Stimulated activated CD4-positive, alpha-beta T cell treated with anti-CD3 and anti-CD28 coated beads, TNF-alpha, amount 100 ng/mL, for 1 hour (primary cell): ENCODE measurements at places on chromosomes 12 and 14.

DNA sequence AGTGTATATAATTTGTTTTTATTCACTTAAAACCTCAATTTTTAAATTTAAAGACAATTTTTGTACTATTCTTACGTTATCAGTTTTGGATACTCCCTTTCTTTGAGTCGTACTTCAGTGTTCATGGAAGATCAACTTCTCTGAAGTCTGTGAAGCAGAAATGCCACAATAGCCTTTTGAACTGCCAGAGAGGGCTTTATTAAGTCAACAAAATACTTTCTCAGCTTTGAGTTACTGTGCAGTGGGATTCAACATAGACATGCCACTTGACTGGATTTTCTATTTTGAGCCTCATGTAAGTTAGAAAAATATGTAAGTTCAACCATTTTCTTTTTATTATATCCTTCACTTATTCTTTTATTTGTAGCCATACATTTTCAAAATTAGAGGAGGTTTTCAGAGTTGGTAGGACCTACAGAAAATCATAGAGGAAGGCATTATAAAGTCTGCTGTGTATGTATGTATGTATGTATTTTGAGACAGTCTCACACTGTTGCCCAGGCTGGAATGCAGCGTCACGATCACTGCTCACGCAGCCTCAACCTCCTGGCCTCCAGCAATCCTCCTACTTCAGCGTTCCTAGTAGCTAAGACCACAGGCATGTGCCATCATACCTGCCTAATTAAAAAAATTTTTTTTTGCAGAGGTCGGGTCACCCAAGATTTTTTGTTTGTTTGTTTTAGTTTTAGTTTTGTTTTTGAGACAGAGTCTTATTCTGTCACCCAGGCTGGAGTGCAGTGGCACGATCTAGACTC, 31.3 kb upstream of the BCAT1 start:
- no peak for DNase-seq

- DNase-seq = no peak
These were observed 35.9 kb downstream of the TESC start for GRCh38 chr12:117063162-117063911.

DNA sequence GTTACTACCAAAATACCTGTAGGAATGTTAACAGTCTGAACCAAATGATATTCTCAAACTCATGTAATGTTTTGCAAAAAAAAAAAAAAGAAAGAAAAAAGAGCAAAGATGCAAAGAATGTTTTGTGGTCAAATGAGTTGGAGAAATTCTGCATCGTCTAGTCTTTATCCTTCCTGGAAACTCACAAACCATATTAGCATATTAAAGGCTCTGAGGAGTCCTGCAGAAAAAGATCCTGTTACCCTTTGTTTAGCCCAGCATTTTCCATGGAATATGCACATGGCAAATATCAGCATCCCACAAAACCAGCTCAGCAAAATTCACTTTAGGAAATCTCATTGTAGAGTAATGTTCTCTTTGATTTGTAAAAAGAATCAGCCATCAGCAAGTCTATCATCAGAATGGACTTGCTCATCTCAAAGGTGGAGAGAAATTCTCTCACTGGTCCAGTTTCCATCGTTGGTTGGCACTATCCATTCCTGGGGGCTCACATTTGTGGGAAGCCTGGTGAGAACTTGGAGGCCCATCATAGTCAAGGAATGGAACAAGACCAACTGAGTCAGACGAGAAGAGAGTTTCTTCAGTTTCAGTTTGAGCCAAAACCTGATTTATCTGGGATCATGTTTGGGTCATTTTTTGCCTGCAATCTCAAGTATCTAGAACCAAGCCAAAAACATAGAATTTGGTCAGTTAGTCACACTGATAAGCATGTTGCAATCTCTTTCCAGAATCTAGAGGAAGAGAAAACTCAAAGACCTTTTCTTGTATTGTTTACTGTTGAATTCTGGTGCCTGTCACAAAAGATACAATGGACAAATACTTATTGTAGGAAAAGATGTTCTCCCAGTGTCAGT, 129.8 kb downstream of the TBX5 start:
- DNase-seq = no peak

DNA sequence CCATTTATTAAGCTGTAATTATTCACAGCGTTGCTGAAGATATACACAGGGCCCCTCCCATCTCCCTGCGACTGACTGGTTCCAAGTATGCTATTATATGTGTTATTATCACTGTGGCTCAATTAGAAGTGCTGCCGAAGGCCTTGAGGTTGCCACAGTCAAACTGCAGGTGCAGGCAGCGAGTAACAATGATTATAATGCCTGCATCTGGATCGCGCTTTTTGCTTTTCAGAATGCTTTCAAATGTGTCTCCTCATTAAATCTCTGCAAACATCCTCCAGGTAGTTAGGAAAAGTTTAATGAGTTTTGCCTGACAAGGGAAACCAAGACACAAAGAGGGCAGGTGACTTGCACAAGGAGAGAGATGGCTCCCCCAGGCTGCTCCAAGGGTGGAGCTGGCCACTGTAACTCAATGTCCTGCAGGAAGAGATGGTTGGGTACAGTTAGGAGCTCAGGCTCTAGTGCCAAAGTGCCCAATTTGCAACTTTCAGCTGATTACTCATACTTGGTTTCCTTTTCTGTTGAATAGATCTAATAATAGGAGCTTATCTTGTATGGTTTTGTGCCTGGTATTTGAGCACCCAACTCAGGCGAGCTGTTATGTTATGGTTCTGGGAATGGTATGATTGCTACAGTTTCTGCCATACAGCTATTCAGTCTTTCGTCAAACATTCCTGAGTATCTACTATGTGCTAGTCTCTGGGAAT, 1.7 kb upstream of the SYNE3 start:
- no peak for DNase-seq

DNA sequence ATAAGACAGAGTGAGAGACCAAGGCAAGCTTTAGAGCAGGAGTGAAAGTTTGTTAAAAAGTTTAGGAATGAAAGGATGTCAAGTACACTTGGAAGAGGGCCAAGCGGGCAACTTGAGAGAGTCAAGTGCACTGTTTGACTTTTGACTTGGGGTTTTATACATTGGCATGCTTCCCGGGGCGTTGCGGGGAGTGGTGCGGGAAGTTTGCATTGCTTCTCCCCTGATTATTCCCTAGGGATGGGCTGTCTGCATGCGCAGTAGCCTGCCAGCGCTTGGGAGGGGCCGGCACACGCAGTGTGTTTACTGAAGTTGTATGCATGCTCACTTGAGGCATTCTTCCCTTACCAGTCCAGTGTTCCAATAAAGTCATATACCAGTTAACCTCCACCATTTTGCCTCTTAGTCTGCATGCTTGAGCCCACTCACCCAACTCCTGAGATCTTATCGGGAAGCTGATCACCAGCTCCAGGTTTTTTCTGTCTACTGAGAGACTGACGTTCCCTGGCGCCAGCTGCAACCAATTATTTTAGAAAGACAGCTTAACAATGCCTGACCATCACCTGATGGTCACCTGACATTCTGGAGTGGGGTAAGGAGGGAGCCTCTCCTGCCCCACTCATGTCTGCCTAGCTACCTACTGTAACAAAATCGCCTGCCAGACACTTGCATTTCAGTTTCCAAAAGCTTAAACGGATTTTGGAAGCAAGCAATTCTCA, 53.2 kb downstream of the DACT1 start:
- no peak for DNase-seq

DNA sequence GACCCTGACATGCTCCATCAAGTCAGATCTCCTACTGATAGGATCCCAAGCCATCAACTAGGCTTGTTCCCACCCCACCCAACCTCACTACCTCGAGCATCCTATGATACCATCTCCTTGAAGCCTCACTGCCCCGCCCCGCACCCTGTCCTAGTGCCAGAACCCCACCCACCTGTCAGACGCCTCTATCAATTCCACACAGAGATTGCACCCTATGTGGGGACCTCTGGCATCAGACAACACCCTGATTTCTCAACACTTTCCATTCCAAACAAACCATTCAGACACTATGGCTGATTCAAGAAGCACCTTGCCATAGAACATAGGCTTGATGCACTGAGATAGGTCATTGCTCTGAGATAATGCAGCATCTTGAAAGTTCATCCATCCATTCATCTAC, 3.1 kb upstream of the GLTP start:
- DNase-seq = no peak

DNA sequence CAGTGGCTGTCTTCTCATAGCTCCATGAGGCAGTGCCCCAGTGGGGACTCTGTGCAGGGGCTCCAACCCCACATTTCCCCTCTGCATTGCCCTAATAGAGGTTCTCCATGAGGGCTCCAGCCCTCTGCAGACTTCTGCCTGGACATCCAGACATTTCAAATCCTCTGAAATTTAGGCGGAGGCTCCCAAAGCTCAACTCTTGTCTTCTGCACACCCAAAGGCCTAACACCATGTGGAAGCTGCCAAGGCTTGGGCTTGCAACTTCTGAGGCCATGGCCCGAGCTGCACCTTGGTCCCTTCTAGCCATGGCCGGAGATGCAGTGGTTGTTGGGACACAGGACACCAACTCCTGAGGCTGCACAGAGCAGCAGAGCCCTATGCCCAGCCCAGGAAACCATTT, 20.5 kb upstream of the PPP2R5C start:
- no peak for DNase-seq

GRCh38 chr12:65823513-65824375, 539 bp upstream of the HMGA2 start:
- no peak for DNase-seq

DNA sequence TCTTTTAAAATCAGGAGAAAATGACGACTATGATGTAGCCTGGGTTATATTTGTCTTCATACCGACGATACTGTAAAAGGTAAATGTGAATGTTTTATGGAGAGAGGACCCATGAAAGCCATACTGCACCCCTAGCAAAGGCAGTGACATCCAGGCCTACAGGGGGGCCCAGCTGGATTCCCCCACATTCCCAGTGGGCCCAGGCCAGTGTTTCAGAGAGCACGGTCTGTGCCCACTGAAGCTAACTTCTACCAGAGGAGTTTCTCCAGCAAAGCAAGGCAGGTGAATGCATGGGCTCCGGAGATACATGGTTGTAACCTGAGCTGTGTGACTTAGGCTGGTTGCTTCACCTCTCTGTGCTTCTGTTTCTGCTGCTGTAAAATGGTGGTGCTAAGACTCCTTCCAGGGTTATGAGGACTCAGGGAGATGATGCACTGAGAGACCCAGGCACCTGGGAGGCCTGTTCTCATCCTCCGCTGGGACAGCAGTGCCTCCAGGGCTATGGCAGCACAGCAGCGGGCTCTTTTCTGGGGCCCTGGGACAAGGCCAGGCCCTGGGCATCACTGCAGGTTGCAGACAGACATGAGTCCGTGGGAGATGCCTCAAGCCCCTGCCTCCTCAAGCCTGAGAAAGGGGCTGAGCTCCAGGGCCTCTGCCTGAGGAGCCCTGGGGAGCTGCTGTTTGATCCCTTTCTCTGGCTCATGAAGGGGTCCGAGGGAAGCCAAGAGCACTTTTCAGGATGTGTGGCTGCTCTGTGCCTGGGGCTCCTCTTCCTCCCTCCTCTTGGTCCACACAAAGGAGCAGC, 73.7 kb downstream of the SERPINA3 start:
- no peak for DNase-seq

- DNase-seq = no peak
These were observed 148.6 kb downstream of the TSPAN9 start for GRCh38 chr12:3225796-3226180.

DNA sequence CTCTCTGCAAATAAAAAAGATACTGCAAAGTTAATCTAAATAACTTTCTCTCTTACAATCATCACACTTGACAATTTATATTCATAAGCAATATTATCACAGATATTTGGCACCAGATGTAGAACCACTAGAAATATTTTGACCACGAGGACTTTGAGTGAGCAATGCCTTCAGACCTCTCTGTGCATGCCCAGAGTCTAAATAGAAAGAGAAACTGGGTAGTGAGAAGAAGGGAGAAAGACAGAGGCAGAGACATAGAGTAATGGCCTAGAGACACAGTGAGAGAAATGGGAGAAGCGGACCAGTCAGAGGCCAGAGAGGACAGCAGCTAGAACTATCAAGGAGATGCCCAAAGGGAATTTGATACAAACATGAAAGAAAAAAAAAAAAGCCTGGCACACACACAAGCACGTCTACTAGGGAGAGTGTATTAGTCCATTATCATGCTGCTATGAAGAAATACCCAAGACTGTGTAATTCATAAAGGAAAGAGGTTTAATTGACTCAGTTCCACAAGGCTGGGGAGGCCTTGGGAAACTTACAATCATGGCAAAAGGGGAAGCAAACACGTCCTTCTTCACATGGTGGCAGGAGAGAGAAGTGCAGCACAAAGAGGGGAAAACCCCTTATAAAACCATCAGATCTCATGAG, 41.1 kb downstream of the BMP4 start:
- no peak for DNase-seq

GRCh38 chr14:77144412-77145115, 3.0 kb upstream of the ZDHHC22 start:
- no peak for DNase-seq

DNA sequence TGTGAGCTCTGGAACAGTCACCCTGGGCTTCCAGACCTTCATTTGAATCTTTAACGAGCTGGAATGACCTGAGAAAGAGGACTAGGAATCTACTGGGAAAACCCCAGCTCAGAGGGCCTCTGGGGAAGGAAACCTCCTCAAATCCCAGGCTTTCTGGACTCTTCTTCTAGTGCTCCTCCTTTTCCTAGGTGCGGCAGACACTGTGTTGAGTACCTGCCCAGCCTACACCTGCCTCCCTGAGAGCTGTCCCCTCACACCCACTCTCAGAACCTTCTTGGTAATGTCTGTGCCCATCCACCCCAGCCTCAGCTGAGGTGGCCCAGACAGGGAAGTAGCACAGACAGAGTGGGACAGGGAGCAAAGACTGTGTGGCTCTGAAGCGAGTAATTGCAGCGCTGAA, 47.9 kb upstream of the TMEM263 start:
- no peak for DNase-seq

DNA sequence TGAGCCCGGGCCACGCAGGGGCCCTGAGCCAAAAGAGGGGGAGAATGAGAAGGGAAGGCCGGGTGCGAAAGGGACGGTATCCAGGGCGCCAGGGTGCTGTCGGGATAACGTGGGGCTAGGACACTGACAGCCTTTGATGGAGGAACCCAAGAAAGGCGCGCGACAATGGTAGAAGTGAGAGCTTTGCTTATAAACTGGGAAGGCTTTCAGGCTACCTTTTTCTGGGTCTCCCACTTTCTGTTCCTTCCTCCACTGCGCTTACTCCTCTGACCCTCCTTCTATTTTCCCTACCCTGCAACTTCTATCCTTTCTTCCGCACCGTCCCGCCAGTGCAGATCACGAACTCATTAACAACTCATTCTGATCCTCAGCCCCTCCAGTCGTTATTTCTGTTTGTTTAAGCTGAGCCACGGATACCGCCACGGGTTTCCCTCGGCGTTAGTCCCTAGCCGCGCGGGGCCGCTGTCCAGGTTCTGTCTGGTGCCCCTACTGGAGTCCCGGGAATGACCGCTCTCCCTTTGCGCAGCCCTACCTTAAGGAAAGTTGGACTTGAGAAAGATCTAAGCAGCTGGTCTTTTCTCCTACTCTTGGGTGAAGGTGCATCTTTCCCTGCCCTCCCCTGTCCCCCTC, 3.0 kb downstream of the SSTR1 start:
- DNase-seq = no peak

- no peak for DNase-seq
These were observed 275.9 kb upstream of the KITLG start for GRCh38 chr12:88856201-88856600.

DNA sequence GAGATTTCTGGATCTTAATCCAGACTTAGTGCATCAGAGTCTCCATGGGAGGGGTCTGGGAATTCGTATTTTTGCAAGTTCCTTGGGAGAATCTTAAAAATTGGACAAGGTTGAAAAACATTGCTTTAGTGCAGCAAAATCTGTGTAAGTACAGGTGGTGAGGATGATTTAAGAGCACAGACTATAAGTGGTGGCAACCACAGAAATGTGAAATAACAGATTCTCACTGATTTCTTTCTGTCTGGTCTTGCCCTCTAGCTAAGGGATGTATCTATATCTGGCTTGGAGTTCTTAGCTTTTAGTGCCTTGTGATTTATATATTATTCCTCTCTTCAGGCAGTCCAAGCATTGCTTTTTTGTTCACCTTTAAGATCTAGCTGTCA, 116.2 kb downstream of the DIP2B start:
- no peak for DNase-seq
